ENCODE measurements at places on chromosomes 11 and 22.

- DNase-seq, result no peak
These were observed 229.3 kb downstream of the CASP12 start for GRCh38 chr11:104668797-104669463.

DNA sequence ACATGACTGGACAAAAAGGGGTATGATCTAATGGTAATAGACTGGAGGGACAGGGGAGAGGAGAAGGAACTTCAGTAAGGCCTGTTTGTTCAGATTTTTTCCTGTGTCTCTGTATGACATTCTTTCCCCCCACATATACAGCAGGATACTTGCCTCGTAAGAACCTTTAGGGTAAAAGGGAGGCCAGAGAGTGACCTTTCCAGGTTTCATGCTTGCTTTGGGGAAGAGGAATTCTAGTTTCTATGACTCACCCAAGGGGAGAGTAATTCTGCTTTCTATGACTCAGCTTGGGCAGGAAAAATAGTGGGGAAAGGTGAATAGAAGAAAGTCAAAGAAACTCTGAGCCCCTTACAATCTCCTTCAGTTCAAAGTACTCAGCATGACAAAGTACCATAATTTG lies 457.0 kb downstream of the DLG2 start:
- no peak for DNase-seq

DNA sequence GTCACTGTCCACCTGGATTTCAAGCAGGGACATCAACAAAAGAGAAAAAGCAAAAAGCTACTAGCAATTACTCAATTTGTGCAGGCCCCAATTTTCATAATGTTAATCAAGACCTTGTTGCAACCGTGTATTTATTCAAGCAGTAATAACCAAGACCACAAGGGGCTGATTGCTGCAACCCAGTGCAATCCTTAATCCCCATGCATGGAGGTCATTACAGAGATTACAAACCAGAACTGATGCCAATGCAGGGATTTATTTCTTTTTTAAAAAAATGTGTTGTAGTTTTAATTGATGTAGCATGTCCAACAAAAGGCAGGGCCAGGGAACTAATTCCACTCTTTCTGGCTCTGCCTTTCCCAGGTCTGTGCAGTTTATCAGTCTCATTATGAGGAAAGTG lies 18.4 kb downstream of the TECTA start:
- no peak for DNase-seq

GRCh38 chr22:23302171-23303002 lies 122.1 kb downstream of the BCR start:
- no peak for DNase-seq

GRCh38 chr22:46789992-46790391 lies 27.5 kb downstream of the TBC1D22A start:
- DNase-seq, result no peak

DNA sequence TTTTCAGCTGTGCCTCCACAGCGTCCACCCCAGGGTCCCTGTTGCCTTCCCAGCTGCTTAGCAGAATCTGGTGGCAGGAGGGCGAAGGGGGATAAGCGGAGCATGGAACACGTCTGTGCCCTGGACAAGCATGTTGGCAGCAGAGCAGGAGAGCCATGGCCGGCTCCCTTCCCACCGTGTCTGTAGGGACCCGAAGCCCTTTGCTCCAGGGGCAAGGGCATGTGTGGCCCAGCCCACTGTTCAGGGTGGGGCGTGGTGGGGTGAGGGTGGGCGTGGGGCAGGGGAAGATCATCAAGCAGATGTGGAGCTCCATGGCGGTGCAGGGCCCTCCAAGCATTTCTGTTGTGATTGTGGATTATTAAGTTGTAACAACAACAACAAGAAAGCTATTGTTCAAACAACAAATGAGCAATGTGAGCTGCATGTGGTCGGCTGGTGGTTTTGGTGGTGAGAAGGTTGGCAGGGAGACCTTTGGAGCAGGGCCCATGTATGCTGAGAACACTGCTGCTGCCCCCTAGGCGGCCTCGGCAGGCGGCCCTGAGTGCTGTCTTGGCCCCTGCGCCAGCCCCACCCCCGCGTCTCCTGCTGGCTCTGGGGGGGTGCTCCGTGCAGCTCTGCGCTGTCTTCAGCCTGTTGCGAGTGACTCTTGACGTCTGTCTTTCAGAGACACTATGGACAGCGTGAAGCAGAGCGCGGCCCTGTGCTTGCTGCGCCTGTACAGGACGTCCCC lies 50.9 kb downstream of the AP2A2 start:
- no peak for DNase-seq

DNA sequence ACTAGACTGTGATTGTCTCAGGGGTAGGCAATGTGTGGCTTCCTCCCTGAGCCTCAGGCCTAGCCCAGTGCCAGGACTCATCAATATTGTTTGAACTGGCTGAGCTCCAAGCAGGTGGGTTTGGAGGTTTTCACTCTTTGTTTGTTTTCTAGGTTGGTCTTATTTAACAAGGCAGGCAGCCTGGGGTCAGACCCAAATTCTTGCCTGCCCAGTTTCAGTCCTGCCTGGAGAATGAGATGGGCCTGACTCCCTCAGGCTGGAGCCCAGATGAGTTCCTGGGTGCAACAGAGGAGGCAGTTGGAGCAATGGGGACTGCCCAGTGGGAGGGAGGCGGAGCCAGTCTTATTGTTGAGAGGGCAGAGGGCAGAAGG lies 28.3 kb upstream of the TP53I11 start:
- no peak for DNase-seq

- no peak for DNase-seq
These were observed 43.2 kb upstream of the YPEL1 start for GRCh38 chr22:21778705-21779363.

GRCh38 chr11:76742902-76743301 lies 40.3 kb upstream of the TSKU start:
- no peak for DNase-seq

DNA sequence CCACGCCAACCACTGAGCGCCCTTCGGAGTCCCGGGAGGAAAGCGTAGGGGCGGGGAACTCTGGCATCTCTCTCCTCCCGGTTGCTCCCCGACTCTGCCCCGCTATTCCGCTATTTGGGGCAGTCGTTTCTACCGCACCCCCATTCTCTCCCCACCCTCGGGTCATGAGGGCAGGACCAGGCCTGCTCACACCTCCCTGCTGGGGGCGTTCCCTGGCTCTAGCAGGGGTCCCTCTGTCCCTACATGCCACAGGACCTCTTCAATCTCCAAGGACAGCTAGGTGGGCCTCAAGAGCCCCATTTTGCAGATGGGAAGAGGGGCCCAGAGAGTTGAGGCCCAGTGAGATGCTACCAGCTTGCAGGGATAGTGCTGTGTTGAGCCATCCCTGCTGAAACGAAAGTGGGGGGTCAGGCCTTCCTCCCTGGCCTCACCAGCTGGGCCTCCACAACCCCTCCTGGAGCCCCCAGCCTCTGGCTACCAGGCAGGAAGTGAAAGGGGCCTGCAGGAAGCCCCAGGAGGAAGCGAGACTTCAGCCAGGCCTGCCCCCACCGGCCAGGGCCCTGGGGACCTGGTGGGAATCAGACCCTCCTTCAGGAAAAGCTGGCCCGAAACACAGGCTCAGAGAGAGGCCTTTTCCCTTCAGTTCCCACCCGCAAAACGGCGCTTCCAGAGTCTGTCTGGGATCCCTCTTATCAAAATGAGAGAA lies 5.5 kb upstream of the SHISA8 start:
- DNase-seq, result no peak

DNA sequence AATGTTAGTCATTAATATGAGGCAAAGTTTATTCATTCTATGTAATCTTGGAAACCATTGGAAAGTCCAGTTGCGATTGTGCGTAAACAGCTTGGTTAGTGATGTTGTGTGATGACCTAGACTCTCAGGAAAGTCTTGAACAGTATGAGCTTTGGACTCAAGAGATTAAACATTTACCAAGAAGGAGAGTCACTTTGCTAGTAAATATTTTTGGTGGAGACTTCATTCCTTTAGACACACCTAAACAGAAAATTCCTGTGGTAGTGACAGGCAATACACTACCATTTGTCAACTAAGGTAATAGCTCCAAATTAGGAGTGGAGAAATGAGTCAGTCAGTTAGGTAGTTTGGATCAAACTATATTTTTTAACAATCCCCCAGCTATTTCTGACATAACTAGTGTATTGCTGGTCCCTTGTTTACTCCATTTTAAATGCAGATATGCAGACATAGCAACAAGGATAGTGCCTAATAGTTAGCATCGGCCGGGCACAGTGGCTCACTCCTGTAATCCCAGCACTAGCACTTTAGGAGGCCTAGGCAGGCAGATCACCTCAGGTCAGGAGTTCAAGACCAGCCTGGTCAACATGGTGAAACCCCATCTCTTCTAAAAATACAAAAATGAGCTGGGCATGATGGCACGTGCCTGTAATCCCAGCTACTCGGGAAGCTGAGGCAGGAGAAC lies 89.3 kb downstream of the ARHGAP42 start:
- DNase-seq, result no peak

DNA sequence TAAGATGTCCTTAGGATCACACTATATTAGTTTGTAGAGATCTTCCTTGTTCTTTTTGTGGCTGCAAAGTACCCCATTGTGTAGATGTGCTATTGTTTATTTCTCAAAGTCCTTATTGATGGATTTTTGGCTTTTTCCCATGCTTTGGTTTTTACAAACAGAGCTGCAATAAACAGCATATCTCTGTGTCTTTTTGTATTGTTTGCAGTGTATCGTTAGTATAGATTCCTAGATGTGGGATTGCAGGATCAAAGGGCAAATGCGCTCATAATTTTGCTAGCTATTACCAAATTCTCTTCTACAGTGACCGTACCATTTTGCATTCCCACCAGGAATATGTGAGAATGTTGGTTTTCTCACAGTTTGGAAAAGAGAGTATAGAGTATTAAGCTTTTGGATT lies 27.5 kb upstream of the FTH1 start:
- DNase-seq, result no peak

DNA sequence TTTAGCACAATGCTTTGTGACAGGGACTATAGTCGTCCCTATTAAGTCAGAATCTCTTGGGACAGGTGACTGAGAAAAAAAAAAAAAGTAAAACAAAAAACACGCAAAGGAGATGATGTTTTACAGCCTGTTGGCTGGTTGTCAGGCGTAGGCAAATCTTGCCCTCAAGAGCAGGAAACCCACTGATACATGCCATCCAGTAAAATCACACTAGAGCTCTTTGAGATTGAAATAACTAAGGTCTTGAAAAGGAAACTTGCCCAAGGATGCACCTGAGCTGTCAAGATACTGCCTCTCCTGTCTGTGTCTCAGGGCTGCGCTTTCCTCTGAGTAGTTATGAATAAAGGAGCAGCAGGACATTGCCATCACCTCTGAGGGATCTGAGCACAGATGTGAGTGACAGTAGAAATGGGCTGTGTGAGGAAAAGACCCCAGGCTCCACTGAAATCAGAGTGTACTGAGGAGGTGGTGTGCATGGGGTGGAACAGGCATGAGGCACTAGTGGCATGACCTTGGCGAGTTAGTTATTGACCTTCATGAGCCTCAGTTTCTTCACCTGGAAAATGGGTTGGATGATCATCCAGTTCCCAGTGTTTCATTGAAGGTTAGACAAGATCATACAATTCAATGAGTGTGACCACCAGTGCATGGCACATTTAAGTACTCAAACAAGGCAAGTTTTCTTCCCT lies 23.3 kb downstream of the MICAL2 start:
- DNase-seq, result no peak

- DNase-seq, result no peak
These were observed 17.0 kb downstream of the MMP10 start for GRCh38 chr11:102763440-102763839.

DNA sequence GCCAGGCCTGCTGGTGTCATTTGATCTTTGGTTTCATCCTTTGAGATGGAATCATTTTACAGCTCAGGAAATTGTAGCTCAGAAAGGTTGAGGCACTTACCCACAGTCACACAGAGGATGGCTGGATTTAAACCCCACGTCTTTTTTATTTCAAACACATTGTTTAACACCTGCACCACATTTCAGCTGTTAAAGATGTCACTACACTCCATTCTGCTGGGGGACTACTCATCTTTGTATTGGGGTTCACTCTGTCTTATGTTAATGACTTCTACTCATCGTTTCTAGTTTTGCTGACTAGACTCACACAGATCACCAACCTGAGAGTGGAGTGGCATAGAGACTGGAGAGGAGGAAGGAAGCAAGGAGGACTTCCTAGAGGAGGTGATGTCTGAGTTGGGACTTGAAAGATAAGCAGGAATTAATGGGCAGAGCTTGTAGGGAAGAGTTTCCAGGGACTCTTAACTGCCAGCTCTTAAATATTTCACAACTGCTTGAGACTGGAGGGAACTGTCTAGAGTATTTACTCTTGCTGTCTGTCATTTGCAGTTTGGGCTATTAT lies 80.0 kb downstream of the TP53I11 start:
- DNase-seq, result no peak

DNA sequence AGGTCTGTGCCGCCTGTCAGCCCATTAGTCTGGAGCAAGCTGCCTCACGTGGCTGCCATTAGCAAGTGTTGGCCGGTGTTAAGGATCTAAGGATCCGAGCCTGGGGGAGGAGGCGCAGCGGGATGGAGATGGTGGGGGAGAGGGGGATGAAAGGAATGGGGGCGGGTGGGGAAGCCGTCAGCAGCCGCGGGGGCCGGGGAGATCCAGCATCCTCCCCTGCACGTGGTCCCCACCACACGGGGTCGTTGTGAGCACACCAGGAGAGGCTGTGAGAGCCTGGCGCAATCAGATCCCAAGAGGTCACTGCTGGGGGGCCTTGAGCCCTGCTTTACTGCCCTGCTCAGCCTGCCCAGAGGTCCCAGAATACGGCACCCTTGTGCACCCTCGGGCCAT lies 7.3 kb downstream of the CABP7 start:
- DNase-seq, result no peak

DNA sequence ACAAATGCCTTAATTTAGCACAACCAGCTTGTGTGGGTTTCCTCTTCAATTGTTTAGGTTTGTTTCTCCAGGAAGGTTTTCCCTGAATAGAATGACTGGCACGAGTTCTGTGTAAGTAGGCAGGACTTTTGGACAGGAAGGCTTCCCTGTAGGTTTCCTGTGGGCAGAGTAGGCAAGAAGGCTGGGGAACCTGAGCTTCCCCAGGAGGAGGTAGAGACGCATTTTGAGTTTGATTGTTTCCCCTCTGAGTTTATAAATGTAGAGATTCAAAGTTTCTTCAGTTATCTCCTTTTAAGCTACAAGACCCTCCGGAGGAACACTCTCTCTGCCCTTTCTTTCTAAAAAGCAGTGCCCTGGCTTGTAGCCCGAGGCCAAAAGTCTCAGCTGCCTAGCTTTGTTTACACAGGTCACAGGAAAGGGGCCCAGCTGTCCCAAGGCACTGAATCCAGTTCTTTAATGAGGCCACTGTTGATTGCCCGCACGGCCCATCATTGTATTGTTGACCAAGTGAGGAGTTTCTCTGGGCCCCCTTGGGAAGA lies 66.6 kb upstream of the RDX start:
- DNase-seq, result no peak

Data from NCI-H1694 treated with DMSO at 0.1 percent for 48 hours (cell line).